ENCODE measurements at places on chromosomes 13 and 19.

DNA sequence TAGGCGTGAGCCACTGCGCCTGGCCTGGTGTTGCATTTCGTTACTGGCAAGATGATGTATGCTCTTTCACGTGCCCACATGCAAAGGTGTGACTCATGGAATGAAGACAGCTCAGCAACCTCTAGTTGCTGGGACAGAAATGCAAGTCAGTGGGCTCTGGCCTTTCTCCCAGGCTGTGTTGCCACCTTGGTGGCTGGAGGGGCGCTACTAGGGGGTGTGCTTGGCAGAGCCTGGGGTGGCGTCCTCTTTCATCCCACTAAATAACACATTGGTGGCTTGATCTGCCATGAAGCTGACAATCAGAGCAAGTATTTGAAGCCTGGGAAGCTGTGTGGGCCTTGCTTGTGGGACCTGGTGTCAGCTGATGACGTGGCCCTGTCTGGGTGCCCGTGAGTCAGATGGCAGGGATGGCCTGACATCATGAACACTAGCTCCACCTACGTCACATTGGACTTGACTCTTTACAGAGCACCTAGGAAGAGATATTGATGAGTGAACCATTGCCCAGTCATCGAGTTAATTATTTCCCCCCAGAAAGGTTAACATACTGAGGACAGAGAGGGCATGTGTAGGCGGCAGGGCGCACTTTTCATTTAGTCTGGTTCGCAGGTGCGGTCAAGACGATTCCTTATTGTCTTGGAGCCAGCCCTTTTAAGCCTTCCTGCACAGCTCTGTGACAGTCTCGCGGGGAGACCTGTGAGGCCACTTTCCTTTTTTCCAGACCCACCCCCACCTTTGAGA, 154.2 kb downstream of the TM9SF2 start:
- peak overlapping the region; percentile 82 for H3K27ac ChIP-seq
- peaks cover 11% of the 10 kb centered on the region for H3K36me3 ChIP-seq
- no peak for DNase-seq

- peak overlapping the region; percentile 53 for H3K4me3 ChIP-seq
- H3K27me3 ChIP-seq = no peaks in the 10 kb centered on the region
- peak; percentile 24 for DNase-seq
- peaks cover 19% of the 10 kb centered on the region for H3K36me3 ChIP-seq
- H3K4me1 ChIP-seq = peaks cover 10% of the 10 kb centered on the region
These were observed 12.2 kb downstream of the PLEKHJ1 start for GRCh38 chr19:2223959-2224358.

- no peak overlapping the region for H3K27ac ChIP-seq
- no peak for DNase-seq
- H3K36me3 ChIP-seq = peaks cover 9% of the 10 kb centered on the region
- H3K27me3 ChIP-seq = no peaks in the 10 kb centered on the region
- H3K4me1 ChIP-seq = peaks cover 7% of the 10 kb centered on the region
These were observed 14.5 kb downstream of the ERCC2 start for GRCh38 chr19:45355910-45356309.

GRCh38 chr19:53311044-53311443, 22.5 kb upstream of the ZNF845 start:
- no peak for DNase-seq
- no peaks in the 10 kb centered on the region for H3K36me3 ChIP-seq
- H3K27ac ChIP-seq = no peak overlapping the region
- no peak overlapping the region for H3K4me3 ChIP-seq

DNA sequence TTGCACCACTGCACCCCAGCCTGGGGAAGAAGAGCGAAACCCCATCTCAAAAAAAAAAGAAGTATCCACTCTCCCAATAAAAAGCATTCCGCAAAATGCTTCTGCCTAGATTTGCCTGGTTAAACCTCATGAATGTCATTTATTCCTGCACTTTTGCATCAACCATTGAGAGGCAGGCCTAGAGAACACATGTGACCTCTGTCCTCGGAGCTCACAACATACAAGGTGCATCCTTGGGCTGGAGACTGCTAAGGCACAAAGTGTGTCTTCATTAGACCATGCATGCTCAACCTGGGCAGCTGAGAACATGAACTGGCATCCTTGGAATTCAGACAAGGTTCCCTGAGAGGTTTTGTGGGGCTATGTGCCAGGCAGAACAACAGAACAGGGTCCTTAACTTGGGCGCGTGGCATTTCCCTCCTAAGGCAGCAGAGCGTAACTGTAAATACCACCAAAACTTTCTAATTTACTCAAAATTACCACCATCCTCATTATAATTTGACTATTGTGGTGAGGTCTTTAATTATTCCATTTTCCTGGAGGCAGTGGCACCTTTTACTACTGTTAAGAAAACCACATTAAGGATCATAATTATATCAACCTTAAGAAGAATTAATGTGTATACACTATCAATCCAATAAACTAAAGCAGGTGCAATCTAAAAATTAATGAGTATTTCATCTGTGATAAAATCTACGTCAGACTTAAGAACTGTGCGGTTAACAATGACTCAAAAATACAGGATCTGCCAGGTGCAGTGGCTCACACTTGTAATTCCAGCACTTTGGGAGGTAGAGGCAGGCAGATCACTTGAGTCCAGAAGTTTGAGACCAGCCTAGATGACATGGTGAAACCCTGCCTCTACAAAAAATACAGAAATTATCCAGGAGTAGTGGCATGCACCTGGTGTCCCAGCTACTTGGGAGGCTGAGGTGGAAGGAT, 13.8 kb downstream of the RCBTB1 start:
- no peak for DNase-seq
- no peak overlapping the region for H3K4me3 ChIP-seq
- peaks cover 5% of the 10 kb centered on the region for H3K36me3 ChIP-seq

DNA sequence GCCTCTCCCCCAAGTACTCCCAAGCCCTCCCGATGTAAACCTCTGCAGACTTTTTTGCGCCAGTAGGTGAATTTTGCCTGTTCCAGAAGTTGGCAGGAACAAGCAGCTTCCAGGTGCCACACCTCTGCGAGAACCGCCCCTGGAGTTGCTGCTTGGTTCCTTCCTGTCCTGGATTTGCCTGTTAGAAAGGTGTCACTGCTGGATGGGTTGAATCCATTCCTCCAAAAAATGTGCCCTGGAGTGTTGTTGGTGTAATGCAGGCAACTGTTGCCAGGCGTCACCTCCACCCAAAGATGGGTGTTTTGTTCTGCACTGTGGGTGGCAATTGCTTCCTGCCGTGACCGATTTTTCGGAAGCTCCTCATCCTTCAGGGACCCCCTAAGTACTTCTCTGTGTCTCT, 5.7 kb downstream of the PGPEP1 start:
- H3K4me1 ChIP-seq = peaks cover 22% of the 10 kb centered on the region
- H3K36me3 ChIP-seq = peaks cover 36% of the 10 kb centered on the region
- DNase-seq = no peak
- no peaks in the 10 kb centered on the region for H3K27me3 ChIP-seq
- H3K27ac ChIP-seq = no peak overlapping the region

- H3K27ac ChIP-seq = no peak overlapping the region
- H3K27me3 ChIP-seq = no peaks in the 10 kb centered on the region
- H3K4me1 ChIP-seq = peaks cover 15% of the 10 kb centered on the region
These were observed 1.6 kb downstream of the ARL11 start for GRCh38 chr13:49629947-49630346.

GRCh38 chr13:111908981-111909380, 158.0 kb upstream of the SOX1 start:
- no peak overlapping the region for H3K27ac ChIP-seq
- no peak for DNase-seq
- no peaks in the 10 kb centered on the region for H3K4me1 ChIP-seq
- H3K4me3 ChIP-seq = no peak overlapping the region
- H3K27me3 ChIP-seq = no peaks in the 10 kb centered on the region

DNA sequence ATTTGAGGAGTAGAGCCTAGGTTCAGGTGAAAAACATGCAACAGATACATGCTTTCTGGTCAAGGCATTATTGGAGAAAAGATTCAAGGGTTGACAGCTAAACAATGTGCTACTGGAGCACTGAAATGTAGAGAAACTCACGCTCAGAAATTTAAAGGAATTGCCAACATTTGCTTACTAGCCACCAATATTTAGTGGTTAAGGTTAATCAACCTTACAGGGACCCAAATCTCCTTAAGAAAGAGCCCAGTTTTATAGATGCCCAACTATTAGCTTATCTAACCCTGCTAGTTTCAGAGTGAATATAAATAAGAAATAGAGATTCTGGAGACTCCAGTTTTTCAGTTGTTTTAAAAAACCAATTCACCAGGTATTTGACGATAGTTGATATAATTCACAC, 203.6 kb downstream of the DACH1 start:
- no peaks in the 10 kb centered on the region for H3K27me3 ChIP-seq
- no peak overlapping the region for H3K27ac ChIP-seq
- no peaks in the 10 kb centered on the region for H3K36me3 ChIP-seq
- no peaks in the 10 kb centered on the region for H3K4me1 ChIP-seq
- no peak overlapping the region for H3K4me3 ChIP-seq
- DNase-seq = no peak

DNA sequence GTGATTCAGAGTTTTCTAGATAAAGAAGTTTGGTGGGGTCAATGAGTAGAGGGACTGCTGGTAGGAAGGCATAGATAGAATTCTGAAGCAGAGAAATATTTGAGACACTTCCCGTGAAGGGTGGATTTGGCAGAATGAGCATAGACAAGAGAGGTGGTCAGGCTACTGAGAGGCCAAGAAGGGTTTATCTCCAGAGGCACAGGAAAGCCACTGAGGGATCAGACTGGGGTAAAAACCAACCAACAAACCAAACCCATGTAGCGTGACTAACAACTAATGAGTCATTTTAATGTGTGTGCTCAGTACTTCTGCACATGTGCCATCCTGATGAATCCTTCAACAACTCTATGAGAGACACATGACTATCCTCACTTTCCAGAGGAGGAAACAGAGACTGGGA, 60.0 kb upstream of the SERP2 start:
- no peaks in the 10 kb centered on the region for H3K4me1 ChIP-seq
- DNase-seq = no peak

GRCh38 chr19:9819596-9819909, 674 bp upstream of the FBXL12 start:
- H3K4me3 ChIP-seq = peak overlapping the region; percentile 86
- no peaks in the 10 kb centered on the region for H3K27me3 ChIP-seq
- DNase-seq = no peak
- H3K27ac ChIP-seq = peak overlapping the region; percentile 65
- H3K36me3 ChIP-seq = peaks cover 11% of the 10 kb centered on the region
- peaks cover 28% of the 10 kb centered on the region for H3K4me1 ChIP-seq

DNA sequence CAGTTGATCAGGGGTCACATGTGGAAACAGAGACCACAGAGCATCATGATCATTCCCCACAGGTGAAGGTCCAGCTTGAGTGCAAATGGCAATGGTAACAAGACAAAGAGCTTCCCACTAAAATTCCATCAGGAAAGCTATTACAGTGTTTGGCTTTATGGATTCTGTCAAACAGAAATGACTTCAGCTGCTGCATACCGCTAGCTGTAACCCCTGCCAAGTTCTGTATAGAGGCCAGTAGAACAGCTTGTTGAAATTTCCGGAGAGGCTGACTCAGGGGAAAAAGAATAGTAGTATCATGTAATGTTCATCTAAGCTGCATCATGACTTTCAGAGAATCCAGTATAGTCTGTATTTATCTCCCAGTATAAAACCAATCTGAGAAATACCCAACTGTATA, 1704.7 kb downstream of the SLITRK5 start:
- H3K4me1 ChIP-seq = no peaks in the 10 kb centered on the region
- no peaks in the 10 kb centered on the region for H3K36me3 ChIP-seq
- no peak overlapping the region for H3K27ac ChIP-seq
- no peak for DNase-seq
- no peak overlapping the region for H3K4me3 ChIP-seq

- H3K4me3 ChIP-seq = peak overlapping the region; percentile 74
- DNase-seq = no peak
- H3K36me3 ChIP-seq = no peaks in the 10 kb centered on the region
- H3K4me1 ChIP-seq = peaks cover 9% of the 10 kb centered on the region
These were observed 17.6 kb upstream of the TUBGCP3 start for GRCh38 chr13:112605531-112605990.

GRCh38 chr13:50340146-50340545, 324.9 kb downstream of the KCNRG start:
- no peaks in the 10 kb centered on the region for H3K27me3 ChIP-seq
- no peak overlapping the region for H3K4me3 ChIP-seq
- no peak overlapping the region for H3K27ac ChIP-seq
- no peak for DNase-seq
- no peaks in the 10 kb centered on the region for H3K36me3 ChIP-seq
- H3K4me1 ChIP-seq = peaks cover 7% of the 10 kb centered on the region

DNA sequence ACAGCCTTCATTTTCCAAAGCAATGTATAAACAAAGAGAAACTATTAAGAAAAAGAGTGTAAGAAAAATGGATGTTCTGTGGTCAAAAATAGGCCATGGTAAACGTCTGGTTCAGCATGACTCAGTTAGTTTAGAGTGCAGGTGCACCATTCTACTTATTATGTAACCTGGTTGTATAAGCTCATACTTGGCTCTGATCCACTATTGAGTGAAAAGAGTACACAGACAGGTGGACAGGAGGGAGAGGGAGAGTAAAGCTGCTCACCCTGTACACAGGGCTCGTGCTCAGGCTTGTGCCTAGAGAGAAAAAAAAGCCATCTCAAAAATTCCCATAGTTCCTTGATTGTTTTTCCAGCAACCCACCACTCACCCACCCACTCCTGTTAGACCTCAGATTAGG, 85.8 kb upstream of the ZNF91 start:
- no peaks in the 10 kb centered on the region for H3K36me3 ChIP-seq
- H3K4me3 ChIP-seq = no peak overlapping the region
- DNase-seq = no peak
- H3K27me3 ChIP-seq = peaks cover 21% of the 10 kb centered on the region

DNA sequence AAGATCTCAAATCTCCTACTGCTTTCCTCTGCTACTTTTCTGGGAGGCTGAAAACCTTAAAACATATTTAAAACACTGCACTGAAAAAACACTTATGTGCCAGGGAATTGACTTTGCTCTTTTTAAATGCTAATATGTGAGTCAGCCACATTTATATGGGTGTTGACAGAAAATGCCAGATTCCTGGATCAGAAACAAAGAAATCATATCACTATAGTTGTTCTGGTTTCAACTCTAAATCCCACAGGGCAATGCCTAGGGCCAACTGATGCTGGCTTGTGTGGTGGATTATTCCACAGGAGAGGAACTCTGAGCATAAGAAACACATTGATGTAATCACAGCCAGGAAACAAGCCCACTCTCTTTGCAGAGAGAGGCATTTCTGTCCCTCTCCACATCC, 1439.0 kb upstream of the SPRY2 start:
- H3K27ac ChIP-seq = no peak overlapping the region
- no peaks in the 10 kb centered on the region for H3K36me3 ChIP-seq
- H3K4me3 ChIP-seq = no peak overlapping the region
- no peaks in the 10 kb centered on the region for H3K27me3 ChIP-seq
- H3K4me1 ChIP-seq = no peaks in the 10 kb centered on the region
- DNase-seq = no peak

- H3K27ac ChIP-seq = no peak overlapping the region
- H3K4me1 ChIP-seq = peaks cover 16% of the 10 kb centered on the region
- H3K4me3 ChIP-seq = no peak overlapping the region
- H3K36me3 ChIP-seq = peaks cover 4% of the 10 kb centered on the region
- no peak for DNase-seq
These were observed 8.1 kb downstream of the TMEM147 start for GRCh38 chr19:35553385-35554000.

DNA sequence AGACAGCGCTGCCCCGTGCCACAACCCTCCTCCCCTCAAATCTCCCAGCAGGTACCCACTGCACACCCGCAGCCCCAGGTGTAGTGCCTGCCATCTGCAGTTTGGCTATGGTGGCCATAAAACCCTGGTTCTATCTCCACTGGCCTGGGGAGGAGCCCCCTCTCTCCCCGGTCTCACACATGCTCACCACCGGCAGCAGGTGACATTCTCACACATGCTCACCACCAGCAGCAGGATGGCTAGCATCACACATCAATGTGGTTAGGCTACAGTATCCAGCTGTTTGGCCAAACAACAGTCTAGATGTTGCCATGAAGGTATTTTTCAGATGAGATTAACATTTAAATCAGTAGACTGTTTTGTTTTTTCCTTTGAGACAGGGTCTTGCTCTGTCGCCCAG, 31.1 kb downstream of the ELL start:
- peak overlapping the region; percentile 33 for H3K27ac ChIP-seq
- H3K36me3 ChIP-seq = peaks cover 18% of the 10 kb centered on the region
- DNase-seq = no peak
- H3K4me1 ChIP-seq = peaks cover 73% of the 10 kb centered on the region

Measured in central memory CD8-positive, alpha-beta T cell (primary cell).